Stimulated activated CD4-positive, alpha-beta T cell treated with anti-CD3 and anti-CD28 coated beads, Interleukin-12 subunit alpha, Interleukin-12 subunit beta, amount 100 ng/mL, for 4 hours (primary cell): ENCODE measurements at places on chromosomes 2 and 18.

DNA sequence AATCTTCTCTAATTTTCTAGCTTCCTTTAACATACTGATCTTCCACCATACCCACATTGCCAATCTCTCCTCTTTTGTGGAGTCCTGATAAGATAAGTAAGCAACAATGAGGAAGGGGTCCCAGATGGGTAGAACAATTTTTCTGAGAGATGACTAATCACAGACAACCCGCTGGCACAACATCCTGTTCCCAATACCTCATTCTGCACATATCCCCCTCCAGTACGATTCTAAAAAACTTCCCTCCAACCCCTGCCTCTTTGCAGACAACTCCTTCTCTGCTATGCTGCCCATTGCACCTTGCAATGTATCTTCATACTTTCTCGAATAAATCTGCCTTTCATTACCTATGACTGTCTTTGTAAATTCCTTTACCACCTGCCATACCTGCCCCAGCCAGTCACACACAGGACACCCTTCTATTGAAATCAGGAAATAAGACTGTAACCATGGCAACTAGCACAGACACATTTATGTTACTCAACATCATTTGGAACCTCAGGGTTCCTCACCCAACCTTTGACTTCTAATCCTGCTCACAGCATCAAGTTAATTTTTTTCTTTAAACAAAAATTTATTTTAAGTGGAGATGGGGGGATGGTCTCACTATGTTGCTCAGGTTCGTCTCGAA lies 7.4 kb upstream of the EXOC6B start:
- DNase-seq: no peak

GRCh38 chr18:13264091-13265007 lies 45.8 kb downstream of the LDLRAD4 start:
- no peak for DNase-seq

DNA sequence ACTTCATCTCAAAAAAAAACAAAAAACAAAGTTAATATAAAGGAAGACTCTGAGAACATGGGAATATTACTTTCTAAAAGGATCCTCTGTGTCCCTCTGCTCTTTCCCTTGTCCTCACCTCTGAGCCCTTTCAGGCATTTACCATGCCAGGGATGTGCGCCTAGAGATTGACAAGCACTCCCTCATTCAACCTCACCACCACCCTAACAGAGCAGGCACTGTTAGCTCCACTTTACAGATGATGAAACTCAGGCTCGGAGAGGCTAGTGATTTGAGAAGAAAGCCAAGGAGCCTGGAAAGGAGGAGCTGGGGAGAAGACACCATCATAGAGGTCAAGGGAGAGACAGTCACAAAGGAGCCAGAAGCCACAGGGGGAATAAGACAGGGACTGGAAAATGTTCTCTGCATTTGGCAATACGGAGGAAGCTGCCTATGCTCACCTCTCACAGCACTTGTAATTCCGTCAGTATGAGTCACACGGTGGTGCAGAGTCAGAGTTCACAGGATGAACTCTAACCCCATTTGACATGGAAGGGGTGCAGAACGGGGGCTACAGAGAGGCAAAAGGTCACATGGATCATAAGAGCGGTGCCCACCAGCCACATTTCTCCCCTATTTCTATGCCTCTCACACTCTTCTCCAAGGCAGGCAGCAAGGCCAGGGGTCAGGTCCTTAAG lies 101.8 kb upstream of the NFU1 start:
- no peak for DNase-seq

GRCh38 chr18:73782405-73782804 lies 365.2 kb downstream of the FBXO15 start:
- no peak for DNase-seq

- no peak for DNase-seq
Measured at GRCh38 chr2:49069829-49070228, 84.5 kb downstream of the FSHR start.

- no peak for DNase-seq
Measured at GRCh38 chr2:28271231-28271918, 121.3 kb upstream of the FOSL2 start.

DNA sequence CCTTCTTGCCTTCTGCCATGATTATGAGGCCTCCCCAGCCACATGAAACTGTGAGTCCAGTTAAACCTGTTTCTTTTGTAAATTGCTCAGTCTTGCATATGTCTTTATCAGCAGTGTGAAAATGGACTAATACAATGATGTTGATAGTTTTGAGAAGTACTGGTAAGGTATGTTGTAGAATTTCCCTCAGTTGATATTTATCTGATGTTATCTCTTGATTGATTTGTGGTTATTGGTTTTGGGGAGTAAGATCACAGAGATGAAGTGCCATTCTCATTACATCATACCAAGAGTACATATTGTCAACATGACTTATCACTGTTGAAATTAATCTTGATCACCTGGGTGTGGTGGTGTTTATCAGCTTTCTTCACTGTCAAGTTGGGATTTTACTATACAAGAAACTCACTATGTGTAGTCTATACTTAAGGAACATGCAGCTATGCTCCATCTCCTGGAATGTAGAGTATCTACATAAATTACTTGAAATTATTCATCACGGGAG lies 5.1 kb upstream of the SPAG16 start:
- DNase-seq: no peak

GRCh38 chr2:195675783-195676427 lies 18.9 kb downstream of the SLC39A10 start:
- DNase-seq: no peak

DNA sequence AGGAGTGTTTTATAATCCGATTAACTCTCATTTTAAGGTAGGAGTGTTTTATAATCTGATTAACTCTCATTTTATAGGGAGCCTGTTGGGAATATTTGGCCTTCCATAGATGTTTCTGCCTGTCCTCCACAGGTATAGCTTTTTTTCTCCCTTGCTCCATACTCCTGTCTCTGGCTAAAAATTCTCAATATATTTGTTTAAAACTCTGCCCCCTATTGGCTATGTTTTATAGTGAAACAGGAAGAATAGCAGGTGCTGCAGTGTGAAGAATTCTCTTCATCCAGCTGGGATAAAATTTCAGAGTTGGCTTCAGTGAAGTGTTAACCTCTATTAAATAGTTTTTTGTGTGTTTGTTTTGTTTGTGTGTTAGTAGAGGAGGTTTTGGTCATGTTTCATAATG lies 1046.0 kb upstream of the TMEFF2 start:
- DNase-seq: no peak

DNA sequence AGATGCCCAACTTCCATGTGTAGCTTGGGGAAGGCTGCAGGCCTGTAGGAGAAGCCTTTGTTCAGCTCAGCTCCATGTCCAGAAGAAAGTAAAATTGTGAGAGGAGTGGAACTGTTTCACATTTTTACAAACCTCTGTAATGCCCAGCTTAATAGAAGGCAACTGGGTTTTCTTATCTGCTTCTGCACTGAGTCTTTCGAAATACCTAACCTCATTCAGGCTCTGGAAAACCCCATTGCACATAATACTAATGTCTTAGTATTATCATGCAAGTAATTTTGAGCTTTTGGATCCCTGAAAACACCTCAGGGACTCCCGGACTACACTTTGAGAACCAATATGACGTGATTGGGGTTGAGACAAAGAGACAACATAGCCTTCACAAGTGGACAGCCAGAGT lies 5.8 kb downstream of the SMIM21 start:
- no peak for DNase-seq

DNA sequence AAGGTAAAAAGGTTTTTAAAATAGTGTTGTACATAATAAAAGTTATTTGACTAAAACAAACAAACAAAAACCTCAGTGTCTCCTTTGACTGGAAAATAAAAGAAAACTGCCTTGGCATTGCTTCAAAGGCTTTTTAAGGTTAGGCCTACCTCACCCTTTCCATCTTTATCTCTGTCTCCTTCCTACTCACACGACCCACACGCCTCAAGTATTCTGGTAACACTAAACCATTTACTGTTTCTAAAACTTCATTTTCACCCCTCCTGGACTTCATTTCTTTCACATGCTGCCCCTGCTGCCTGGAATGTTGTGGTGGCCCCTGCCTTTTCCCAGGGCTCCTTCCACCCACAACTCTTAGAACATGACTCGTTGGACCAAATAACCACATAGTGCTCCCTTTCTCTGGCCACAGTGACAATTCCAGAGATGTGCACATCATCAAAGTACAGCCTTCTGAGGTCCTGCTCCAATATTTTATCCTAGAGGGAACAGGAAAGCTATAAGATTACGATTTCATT lies 54.0 kb downstream of the ERBB4 start:
- DNase-seq: no peak

DNA sequence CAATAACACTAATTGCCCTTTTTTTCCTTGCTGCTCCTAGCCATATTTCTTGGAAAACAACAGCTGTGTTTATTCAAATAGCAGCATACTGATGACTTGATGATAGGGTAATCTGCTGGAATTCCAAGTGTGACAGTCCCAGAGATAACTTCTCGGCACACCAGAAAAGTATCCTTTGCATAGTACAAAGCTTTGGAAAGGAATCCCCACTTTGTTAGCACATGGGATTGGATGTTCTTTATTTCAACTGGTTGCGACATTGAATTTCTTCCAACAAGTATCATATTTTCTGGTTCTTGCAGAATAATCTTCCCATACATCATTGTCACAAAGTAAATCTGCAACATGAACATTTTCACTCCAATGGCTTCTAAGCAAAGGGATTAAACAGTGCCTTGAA lies 445.8 kb upstream of the ACVR2A start:
- DNase-seq: no peak

DNA sequence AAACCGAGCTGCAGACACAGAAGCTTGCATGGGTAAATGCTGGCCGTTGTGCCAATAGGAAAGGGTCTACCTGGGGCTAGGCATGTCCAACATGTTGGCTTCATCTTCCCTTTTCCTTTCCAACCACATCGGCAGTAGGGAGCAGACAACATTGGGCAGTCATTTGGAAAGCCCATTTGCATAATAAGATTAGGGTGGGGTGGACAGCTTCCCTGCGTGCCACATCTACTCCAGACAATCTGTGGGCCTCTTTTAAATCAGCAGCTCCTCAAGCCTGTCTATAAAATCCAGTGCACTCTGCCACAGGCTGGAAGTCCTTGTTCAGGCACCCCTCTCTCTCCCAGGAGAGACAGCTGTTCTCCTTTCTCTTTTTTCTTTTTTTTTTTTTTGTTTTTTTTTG lies 203.6 kb upstream of the KYNU start:
- no peak for DNase-seq

- no peak for DNase-seq
Measured at GRCh38 chr2:128628206-128628605, 309.5 kb upstream of the HS6ST1 start.

GRCh38 chr2:145157036-145157675 lies 637.2 kb upstream of the ZEB2 start:
- DNase-seq: no peak

GRCh38 chr2:179646173-179646769 lies 215.1 kb downstream of the ZNF385B start:
- no peak for DNase-seq

DNA sequence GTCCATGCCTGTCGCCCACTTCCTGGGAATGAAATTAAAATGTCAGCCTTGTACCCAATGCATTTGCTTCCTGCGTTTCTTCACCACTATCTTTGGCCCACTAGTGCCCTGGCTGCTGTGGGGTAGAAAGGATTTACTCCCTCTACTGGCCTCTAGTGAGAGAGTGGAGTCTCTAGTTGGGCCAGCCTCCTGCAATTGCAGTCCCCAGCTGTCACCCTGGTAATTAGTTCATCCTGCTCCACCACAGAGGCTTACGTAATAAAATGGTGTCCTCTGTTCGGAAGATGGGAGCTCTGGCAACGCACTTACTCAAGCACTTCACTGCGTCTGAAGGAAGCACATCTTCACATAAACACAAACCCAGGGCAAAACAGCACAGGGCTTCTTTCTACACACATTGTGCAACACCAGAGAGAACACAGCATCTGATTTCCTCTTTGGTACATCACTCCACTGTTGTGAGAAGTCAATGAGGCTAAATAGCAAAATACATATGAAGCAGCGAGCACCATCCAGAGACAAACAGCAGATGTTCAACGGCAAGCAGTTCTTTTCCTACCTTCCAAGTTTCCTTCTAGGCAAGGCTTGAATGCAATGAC lies 274.6 kb downstream of the LRATD1 start:
- no peak for DNase-seq

GRCh38 chr2:222707689-222708273 lies 36.3 kb downstream of the MOGAT1 start:
- no peak for DNase-seq

DNA sequence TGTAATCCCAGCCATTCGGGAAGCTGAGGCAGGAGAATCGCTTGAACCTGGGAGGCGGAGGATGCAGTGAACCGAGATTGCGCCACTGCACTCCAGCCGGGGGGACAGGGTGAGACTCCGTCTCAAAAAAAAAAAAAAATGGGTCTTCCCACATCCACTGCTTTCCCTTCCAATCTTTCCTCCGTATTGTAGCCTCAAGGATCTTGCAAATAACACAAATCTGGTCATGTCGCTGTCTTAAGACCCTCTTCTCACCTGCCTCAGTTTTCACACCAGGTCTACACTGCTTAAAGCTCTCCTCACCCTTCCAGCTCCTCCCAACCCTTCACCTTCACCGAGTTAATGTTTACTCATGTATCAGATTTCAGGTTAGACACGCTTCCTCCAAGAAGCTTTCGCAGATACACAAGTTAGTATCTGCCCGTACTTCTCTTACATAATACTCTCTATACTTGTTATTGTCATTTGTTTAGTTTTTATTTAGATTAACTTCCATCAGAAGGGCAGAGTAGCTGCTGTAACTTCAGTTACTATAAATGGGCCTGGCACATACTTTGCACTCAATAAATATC lies 1.5 kb downstream of the IER3IP1 start:
- DNase-seq: no peak

DNA sequence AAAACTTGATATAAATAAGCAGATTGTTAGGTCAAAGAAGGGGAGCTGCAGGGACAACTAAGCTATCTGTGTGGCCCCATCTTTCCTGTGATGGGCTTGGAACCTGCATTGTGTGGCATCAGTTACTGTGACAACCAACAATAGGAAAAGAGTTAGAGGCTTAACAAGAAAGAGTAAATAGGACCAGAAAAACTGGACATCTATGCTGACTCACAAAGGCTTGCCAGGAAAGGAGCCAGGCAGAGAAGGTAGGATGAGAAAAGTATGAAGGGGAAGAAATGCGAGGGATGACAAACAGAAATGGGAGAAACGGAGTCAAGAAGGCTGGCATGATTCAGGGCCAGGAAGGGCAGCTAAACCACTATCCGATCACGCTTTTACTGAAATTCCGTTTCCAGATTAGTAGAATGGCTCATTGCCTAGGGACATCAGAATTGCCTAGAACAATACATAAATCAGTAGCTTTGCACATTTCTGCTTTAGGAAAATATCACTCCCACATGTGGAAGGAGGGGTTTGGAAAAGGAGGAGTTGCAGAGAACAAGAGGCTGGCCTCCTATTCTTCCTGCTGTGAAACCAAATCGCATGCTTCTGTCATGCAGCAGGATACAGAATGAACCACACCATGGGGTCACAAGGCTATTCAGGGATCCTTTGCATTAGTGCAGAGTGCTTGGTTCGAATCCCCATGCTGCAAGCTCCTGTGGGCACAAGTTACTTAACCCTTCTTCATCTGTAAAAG lies 7.3 kb downstream of the PLA2R1 start:
- DNase-seq: no peak

- no peak for DNase-seq
Measured at GRCh38 chr2:151087377-151087776, 174.3 kb downstream of the RBM43 start.

DNA sequence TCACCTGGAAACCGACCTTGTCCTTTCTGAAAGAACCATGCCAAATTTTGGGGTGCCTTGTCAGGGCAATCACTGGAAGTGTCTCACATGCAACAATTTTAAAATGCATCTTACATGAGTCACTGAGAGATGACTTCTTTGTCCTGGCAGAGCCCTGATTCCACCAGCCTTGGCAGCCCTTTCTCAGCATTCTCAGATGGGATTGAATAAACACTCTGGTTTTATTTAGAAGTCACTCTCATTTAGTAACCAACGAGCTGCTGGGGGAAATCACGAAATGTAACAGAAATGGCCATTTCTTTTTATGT lies 3.8 kb upstream of the ATP8B1 start:
- no peak for DNase-seq
